ENCODE measurements at places on chromosomes 5 and 9.

DNA sequence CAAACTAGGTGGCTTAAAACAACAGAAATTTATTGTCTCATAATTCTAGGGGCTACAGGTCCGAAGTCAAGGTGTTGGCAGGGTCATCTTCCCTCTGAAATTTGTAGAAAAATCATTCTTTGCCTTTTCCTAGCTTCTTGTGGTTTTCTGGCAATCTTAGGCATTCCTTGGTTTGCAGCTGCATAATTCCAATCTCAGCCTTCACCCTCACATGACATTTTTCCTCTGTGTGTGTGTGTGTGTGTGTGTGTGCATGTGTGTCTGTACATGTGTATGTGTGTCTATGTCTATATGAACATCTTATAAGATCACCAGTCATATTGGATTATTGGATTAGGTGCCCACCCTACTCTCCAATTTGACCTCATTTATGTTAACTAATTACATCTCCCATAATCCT, 330.6 kb downstream of the CHSY3 start:
- no peak for DNase-seq

- DNase-seq: no peak
These were observed 511.0 kb downstream of the CSNK1G3 start for GRCh38 chr5:124022966-124023365.

DNA sequence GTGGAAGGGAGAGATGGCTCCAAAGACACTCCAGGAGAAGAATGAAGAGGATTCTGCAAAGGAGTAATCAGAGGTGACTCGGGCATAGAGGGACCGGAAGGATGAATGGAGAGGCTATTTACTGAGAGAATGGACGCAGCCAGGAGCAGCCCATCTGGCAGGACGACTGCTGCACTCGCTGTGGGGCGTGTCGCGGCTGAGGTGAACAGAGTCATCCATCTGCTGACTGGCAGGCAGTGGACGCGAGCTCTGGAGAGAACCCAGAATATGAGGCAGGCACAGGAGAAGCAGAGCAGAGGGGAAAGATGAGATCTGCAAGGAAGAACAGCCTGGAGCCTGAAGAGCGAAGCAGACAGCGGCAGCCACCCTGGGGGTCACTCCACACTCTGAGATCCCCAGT, 16.4 kb downstream of the FGF1 start:
- DNase-seq: no peak

GRCh38 chr9:116978155-116978554, 291.1 kb downstream of the TRIM32 start:
- no peak for DNase-seq

DNA sequence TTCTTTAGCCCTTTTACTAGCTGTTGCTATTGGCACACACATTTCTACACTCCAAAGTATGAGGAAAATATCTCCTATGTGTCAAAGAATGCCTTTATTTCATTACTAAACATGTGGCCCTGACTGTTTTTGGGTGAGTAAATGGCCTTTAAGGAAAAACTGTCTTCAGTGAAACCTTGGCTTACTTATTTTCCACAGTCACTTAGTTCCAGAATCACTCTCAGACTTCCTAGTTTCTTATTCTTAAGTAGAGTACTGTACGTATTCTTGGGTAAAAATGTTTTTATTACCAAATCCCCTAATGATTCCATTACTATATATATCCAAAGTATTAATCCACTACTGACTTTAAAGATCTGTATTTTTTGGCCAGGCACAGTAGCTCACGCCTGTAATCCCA, 27.5 kb downstream of the ERP44 start:
- DNase-seq: no peak

- DNase-seq: no peak
These were observed 726 bp upstream of the PSMB7 start for GRCh38 chr9:124415852-124416484.

GRCh38 chr9:71977003-71977402, 65.6 kb downstream of the C9orf85 start:
- no peak for DNase-seq

DNA sequence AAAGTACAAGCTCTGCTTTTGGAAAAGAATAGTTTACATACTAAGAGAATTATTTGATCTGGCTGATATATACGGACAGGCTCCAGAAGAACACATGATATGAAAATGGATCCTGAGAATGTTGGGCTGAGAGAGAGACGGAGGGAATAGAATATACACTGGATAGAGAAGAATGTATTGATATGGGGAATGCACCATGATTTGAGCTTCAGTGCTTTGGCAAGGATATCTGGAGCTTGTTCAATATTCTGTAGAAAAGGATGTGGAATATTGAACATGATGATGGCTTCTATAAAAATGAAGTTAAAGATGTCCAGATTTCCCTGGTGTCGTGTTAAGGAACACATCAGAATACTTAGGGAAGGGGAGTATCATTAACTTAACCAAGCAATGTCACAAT, 280.5 kb upstream of the VLDLR start:
- no peak for DNase-seq

DNA sequence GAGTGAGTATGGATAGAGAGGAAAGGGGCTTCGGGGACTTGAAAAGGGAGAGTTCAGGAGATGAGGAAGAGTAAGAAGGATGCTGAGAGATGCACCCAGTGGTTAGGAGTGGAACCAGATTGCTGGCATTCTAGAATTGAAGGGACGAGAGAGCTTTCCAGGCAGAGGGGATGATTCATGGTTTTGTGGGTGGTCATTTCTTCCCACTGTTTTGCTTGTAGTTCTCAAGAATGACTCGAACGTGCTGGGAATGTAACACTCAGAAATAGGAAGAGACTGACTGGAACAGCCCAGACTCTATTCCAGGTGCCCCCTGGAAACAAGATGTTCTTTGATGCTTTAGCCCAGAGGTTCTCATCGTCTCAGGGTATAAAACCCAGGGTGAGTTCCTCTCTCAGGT, 294.2 kb downstream of the ICE1 start:
- no peak for DNase-seq

DNA sequence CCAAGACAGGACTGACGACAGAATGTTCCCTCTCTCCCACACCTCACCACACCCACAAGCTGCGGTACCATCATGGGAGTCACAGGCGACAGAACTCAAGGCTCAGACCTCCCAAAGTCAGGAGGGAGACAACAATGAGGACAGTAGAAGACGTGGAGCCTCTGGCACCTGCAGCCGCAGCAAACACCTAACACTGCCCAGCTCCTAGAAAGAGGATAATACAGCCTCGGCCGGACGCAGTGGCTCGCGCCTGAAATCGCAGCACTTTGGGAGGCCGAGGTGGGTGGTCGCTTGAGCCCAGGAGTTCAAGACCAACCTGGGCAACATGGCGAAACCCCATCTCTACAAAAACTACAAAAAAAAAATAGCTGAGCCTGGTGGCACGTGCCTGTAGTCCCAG, 13.2 kb upstream of the PRDM12 start:
- no peak for DNase-seq

DNA sequence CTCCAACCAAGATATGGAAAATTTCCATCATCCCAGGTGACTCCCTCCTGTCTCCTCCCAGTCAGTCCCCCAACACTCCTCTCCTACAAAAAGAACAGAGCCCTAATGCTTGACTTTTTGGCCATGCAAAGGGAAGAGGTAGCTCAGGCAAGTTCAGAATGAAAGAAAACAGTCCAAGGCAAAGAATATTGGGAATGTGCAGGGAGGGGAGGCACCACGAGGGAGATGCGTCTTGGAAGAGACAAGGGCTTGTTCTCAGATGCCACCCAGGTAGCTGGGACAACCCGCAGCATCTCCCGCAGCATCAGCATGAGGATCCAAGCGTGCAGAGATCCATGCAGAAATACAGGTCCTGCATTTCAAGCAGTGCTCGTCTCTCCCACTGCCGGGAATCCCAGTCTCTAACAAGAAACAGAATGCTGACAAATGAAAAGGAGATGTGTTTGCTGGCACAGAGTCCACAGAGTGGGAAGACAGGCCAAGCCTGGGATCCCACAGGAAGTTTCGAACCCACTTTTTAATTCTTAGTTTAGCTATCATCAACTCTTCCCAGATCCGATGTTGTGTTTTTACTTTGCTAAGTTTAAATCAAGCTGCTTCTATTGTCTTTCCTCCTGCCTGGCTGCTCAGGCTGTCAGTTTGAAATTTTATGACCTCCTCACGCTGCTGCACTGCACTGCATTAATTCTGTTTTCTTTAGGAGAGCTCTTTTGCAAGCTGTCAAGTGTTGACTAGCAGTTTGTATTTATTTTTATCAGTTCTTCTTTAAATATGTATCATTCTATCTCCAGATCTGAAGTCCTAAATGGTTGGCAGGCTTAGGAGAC, 86.8 kb upstream of the OSMR start:
- DNase-seq: no peak

DNA sequence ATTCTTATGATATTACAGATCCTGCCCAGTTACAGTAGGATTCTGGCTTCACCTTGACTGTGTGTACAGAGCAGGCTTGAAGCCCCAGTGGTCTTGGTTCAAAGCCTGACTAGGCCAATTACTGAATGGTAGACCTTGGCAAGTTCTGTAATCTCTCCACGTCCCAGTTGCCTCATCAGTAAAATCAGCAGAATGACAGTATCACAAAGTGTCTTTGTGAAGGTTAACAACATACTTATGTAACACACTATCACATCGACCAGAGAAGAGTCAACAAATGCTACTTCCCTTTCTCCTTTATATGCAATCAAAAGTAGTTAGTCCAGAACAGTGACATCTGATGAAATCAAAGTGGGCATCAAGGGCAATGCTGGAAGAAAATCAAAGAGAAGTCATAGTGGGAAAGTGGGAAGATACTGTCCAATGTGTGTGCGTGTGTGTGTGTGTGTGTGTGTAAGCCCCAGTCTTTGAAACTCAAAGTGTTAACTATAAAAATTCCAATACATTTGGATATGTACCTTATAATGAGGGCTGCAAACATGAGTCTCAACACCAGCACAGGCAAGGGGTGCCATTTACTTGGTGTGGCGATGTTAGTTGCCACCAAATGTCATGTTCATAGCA, 93.5 kb upstream of the EGFLAM start:
- no peak for DNase-seq

- no peak for DNase-seq
These were observed 6.7 kb downstream of the RNF44 start for GRCh38 chr5:176530393-176530982.

GRCh38 chr5:147836439-147836838, 5.0 kb upstream of the SPINK1 start:
- DNase-seq: no peak

GRCh38 chr5:56684159-56684558, 131.2 kb upstream of the MAP3K1 start:
- no peak for DNase-seq

DNA sequence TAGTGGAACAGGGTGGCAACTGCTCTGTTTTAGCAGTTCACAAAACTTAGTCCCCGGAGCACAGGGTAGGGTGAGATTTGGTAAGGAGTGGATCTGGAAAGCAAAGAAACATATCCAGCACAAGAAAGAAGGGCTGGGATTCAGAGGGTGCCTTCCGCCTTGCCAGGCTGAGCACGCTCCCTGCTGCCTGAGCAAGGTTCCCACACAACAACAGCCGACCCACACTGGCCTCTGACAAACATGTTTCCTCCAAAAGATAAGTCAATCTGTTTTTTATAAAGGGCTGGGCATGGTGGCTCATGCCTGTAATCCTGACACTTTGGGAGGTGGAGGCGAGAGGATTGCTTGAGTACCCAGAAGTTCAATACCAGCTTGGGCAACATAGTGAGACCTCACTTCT, 45.8 kb downstream of the RAB3C start:
- no peak for DNase-seq

GRCh38 chr9:29203244-29203930, 1630.1 kb upstream of the C9orf72 start:
- no peak for DNase-seq

GRCh38 chr5:94467954-94468930, 150.2 kb downstream of the KIAA0825 start:
- no peak for DNase-seq

DNA sequence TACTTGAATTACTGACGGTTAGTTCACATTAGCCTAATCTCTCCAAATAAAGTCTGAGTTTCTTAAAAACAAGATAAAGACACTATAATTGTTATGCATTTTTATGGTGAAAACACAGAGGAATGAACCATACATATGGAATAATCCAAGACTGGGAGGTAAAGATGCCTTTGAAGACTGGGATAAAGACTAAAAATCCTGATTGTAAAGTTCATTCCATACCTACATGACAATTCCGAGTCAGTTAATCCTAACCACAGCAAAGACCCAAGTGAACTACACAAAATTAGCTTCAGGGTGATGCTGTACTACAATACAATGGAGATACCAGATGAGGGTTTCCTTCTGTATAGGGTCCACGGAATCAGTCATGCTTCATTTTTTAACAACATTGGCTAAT, 6.3 kb downstream of the AP3B1 start:
- DNase-seq: no peak

DNA sequence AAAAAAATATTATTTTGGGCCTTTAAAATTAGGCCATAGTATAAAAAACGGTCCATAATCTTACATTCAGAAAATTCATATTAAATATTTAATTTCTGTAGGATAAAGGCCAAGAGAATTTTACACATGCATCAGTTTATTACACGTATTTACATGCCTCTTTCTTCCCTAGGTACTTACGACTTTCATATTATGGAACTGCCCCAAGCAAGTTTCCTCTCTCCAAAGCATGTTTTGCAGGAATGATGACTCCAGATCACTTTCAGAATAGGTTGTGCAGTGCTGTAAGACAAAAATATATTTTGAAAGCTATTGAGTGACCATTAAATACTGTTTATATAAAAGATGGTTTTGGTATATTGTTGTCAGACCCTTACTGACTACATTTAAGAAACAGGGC, 61.8 kb downstream of the WDR36 start:
- DNase-seq: no peak

GRCh38 chr5:138508958-138509357, 34.1 kb downstream of the ETF1 start:
- no peak for DNase-seq

DNA sequence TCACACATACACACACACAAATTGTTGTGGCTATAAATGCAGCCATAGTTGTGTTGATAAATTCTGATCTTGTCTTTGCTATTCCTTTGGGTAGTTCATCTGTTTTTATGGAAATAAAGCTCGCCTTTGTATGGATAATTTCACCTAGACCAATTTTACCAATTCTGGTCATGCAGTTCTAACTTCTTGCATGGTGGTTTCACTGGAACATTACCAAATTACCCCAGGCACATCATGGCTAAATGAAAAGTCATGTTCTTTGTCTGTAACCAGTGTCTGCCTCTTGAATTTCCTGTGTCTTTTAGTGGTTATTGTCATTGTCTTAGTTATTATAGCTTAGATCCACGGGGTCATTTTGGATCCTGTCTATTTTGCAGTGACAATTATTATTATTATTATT, 50.3 kb upstream of the TMC1 start:
- DNase-seq: no peak

All from stimulated activated CD4-positive, alpha-beta T cell treated with anti-CD3 and anti-CD28 coated beads, TNF-alpha, amount 100 ng/mL, for 1 hour (primary cell).